ENCODE measurements at places on chromosomes 6 and 20. TPM values are rescaled to one million over a fixed set of nuclear protein-coding genes. Genes with fewer than 3 reads are reported as not detected.

FGD2 gene
- 3.1 TPM for total RNA-seq

BNIP5 gene
- total RNA-seq, result not detected

C20orf144 gene
- total RNA-seq, result not detected

DNA sequence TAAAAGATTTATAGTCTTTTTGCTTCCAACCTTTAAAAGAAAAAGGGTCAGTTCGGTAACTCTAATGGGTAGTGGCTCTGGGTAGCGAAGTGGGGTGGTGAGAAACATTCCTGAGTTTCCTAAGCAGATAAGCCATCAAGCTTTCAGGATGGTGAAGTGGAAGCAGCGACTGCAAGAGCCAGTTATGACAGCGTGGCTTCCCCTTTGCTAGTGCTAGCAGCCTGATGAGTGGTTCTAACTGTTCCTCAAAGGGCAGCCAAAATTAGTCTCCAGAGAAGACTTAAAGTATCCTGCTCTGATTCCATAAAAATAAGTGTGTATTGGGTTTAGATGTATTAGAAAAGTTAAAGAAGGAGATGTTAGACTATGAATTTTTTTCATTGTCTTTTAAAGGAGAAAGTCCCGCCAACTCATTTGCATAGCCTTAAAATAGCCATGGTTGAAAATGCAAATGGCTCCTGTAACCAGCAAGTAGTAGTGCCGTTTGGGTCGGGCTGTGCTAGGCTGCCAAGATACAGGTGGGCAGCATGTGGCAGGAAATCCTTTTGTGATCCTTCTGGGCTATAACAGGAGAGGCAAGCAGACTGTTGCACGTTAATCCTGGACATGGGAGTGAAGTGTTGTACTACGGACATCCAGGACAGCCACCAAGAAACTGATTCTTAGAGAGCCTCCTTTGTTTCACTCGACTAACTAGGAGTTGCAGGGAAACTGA is 18.0 kb downstream of the ELOVL2 start:
- no peak for DNase-seq

GRCh38 chr6:37347670-37348111 is 6.1 kb upstream of the RNF8 start:
- no peak for DNase-seq

FHL5 gene
- 6.4 TPM for total RNA-seq

GRCh38 chr6:38567436-38567835 is 72.3 kb downstream of the BTBD9 start:
- peak; percentile 68 for DNase-seq

DNA sequence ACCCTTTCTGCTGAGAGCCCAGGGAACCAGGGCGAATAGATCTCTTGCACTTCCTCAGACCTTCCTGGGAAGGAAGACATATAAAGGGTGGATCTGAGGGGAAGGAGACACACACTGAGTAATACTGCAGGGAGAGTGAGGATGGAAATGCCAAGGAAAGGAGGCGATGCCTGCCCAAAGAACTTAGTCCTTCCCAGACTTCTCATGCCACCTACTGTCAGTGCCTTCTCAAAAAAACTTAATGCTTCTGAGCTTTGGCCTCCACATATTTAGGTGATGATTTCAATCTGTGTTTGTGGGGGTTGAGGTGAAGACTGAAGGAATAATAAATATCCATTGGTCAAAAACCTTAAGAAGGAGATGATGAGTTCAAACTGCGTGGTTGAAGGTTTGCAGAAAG is 9.7 kb downstream of the BTN3A1 start:
- DNase-seq, result no peak

PPP1R14C gene
- total RNA-seq, result 30.2 TPM

Measured in cerebellum (tissue), 4 donors.